ENCODE measurements at places on chromosomes 3 and 15.

DNA sequence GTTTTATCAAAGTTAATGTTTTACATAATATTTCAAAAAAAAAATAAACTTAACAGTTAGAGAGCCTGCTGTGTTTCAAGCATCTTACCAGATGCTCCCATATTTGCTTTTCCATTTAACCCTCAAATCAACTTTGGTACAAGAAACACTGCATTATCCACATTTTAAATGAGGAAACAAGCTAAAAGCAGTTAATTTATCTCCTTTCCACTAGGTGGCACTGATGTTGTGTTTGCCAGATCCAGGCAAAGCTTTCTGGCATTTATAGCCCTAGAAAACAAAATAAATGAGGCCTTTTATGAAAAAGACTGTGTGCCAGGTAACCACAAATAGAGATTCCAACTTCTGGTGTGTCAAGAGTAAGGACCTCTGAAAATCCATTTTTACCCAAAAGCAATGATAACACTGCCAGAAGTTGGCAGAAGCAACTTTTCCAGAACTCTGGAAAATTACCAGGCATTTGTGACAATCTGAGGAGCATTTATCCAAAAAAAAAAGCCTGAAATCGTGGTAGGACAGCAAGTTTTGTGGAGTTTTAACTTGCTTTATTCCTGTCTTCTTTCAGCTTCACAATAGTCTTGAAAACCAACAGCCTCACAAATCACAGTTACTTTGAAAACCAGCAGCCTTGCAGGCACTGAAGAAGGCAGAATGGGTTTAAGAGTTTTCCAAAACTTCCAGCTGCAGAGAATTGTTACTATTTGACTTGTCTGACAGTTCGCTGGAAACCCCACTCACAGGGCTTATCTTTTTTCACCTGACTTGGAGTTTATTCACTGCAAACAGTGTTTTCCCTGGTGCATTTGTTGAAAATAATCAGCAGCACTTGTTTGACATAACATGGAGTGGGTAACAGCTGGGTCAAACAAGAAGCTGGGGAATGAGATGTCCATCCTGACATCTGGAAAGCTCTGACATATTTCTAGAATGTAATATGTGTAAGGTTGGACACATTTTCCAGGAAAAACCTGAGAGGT lies 9.2 kb downstream of the FAM162A start:
- DNase-seq: peak; percentile 49

GRCh38 chr3:16352428-16352827 lies 87.4 kb downstream of the OXNAD1 start:
- DNase-seq: no peak

GRCh38 chr3:7520059-7520458 lies 659.1 kb downstream of the GRM7 start:
- no peak for DNase-seq

GRCh38 chr3:141425523-141426233 lies 57.4 kb downstream of the ZBTB38 start:
- no peak for DNase-seq

- peak; percentile 39 for DNase-seq
Observed at GRCh38 chr3:186002884-186003472, 65.2 kb upstream of the TRA2B start.

GRCh38 chr15:78368651-78369050 lies 28.5 kb downstream of the CRABP1 start:
- no peak for DNase-seq

- no peak for DNase-seq
Observed at GRCh38 chr3:181265750-181266333, 276.3 kb upstream of the DNAJC19 start.

DNA sequence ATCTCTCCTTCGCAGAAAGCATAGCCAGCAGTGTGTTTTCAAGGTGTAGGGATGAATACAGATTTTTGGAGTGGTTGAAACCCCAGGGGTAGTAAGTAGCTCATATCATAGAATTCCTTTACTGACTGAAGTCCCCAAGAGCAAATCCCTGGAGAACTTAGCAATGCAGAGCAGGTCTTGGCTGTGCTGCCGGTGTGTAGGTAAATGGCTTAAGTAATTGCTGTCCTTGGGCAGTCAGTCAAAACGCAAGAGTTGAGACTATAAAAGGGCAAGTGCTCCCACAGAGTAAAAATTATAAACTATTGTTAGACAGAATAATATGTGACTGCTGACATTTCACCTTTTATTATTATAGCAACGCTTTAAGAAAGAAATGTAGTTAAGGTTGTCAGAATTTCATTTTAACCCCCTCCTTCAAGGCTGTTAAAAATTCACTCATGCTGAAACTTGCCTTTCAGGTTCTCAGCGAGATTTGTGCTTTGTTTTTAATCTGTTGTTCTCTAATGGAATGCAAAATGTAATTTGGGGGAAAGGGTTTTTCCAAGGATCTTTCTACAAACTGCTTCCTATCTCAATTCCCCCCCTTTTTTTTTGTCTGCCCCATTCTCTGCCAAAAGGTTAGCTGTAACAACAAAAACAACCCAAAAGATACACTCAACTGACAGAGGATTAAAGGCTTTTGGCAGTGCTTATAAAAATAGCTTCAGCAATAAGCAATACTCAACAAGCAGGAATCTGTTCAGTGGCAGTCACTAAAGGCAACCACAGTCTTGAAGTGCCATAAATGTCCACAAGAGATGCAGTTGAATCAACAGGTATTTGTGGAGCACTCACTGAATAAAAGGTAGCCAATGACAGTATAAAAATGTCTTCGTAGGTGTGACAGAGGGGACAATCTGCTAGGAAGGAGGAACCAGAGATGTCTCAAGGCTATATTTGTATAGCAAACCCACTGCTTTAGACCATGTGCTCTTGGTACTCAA lies 105.3 kb downstream of the THRB start:
- DNase-seq: no peak

- DNase-seq: no peak
Observed at GRCh38 chr3:15346516-15346915, 14.1 kb upstream of the SH3BP5 start.

DNA sequence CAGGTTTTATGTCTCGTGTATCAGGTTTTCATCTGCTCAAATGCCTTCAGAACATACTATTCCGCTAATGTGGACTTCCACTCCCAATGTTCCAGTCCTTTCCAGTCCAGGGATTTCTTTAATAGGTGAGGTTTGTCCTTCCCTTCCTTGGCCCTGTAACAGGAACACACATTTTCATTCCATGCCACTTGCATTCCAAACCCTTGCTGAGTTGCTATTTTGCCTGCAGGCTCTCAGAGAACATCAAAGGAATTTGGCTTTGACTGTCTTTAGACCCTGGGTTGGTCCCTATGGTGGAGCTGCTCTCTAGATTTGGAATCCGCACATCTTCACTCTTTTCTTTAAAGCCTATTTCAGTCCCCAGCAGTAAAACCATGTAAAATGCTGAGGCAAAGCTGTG lies 12.3 kb upstream of the ALCAM start:
- DNase-seq: no peak

DNA sequence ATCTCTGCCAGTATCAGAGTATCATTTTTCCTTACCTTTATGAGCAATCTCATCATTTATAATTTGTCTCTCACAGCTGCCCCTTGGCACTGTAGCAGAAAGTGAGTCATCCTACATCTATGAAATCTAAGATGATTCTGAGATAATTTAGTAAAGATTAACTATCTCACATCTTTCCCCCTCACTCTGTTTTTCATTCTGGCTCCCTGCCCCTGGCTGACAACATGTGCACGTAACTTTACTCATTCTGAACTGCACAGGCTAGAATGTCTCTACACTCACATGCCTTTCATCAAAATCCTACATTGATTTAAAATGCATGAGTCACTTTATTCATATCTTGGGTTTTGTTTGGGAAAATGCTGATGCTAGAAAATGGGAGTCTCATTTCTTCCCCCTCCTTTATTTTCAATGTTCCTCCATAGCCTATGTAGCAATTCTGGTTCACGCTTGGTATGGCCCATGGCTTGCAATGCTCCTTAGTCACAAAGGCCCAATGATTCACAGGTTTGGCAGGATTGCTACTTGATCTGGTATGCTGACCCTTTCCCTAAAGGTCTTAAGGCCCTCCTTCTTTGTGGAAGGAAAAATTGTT lies 838.5 kb downstream of the TUSC7 start:
- DNase-seq: no peak

DNA sequence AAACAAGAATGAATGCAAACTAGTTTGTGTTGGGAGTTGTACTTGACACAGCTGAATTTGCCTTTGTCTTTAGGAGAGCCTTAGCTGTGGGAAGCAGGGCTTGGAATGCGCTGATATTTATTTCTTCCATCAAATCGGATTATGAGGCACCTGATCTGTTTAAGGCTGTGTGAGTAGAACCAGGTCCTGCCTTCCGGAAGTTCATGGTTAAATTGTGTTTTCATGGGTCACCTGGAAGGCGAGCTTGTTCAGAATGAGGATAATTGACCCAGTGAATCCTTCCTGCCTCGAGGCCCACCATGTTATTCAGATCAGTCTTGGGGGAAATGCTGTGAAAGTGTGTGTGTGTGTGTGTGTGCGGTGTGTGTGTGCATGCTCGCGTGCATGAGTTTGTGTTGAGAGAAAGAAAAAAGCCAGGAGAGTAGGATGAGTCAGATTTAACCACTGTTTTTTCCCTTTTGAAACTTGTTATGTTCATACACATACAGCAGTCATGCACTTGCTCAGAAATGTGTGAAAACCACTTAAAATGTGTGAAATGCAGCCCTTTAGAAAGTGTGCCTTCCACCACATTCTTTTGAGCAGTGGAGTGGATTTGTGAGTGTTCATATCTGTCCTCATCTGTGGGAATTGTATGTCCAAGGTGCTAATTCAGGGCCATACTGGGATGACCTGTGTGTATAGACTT lies 36.7 kb downstream of the SMAD3 start:
- peak; percentile 47 for DNase-seq

DNA sequence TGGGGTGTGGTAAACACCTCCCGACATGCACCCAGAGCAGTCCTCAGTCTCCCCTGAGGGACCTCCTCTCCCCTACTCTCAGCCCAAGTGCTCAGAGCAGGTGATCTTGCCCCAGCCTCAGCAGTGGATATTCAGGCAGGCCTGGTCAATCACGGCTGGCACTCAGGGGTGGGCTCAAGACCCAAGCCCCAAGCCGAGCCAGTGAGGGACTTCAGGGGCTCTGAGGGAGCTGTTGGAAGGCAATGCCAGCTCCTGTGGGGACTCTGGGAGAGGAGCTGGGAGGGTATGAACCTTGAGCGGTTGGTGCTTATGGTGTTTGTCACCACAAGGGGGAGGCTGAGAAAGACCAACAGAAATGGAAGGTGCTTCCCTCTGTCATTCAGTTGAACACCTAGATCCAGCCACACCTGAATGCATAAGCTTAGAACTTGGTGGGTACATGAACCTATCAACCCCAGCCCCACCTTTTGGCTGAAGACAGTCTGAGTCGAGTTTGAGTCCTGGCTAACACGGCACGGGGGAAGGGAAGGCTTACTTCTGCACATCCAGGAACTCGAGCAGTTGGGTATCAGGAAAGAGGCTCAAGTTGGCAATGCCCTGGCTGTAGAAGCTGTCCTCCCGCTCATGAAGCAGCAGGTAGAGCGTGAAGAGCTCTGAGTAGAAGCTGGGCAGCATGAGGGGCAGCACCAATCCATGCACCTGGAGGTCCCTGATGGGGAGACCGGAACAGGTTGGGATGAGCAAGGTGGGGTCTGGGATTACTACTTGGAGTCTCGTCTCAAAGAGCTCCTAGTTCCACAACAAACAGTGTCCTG lies 19.2 kb downstream of the ALS2CL start:
- DNase-seq: no peak

GRCh38 chr3:159936541-159936940 lies 52.1 kb upstream of the IL12A start:
- no peak for DNase-seq

DNA sequence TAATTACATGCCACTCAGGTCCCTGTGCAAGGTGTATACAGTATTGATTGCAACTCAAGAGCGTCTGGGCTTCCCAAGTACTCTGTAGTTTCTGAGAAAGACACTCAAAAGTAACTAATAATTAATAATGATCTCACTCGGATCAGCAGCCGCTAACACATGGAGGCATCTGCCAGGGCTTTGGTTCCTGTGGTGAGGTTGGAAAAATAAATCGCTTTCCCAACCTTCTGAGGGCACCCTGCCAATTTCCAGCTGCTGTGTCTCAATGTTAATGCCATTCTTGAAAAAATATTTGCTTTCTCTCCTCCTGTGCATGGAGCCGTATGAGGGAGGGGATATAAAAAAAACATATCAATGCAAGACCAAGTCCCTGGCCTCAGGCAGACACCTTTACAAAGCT lies 116.5 kb upstream of the SLC2A2 start:
- DNase-seq: no peak

- DNase-seq: no peak
Observed at GRCh38 chr3:196995646-196996355, 27.2 kb upstream of the PIGZ start.

DNA sequence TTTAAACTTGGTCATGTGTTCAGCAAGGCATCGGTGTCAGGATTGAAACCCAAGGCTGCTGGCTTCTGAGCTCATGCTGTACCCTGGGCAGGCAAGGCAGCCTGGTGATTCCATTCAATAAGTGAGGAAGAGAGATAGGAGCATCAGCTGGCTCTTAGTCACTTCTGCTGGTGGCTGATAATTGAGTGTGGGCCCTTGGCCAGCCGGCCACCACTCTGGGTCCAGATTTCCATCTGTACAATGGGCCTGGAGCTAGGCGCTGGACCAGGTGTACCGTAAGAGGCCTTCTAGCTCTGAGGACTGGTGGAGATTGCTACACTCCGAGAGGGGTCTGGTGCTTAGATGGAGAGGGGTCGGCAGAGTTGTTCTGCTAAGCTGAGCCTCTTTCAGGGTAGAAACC lies 4.3 kb downstream of the CD276 start:
- no peak for DNase-seq

DNA sequence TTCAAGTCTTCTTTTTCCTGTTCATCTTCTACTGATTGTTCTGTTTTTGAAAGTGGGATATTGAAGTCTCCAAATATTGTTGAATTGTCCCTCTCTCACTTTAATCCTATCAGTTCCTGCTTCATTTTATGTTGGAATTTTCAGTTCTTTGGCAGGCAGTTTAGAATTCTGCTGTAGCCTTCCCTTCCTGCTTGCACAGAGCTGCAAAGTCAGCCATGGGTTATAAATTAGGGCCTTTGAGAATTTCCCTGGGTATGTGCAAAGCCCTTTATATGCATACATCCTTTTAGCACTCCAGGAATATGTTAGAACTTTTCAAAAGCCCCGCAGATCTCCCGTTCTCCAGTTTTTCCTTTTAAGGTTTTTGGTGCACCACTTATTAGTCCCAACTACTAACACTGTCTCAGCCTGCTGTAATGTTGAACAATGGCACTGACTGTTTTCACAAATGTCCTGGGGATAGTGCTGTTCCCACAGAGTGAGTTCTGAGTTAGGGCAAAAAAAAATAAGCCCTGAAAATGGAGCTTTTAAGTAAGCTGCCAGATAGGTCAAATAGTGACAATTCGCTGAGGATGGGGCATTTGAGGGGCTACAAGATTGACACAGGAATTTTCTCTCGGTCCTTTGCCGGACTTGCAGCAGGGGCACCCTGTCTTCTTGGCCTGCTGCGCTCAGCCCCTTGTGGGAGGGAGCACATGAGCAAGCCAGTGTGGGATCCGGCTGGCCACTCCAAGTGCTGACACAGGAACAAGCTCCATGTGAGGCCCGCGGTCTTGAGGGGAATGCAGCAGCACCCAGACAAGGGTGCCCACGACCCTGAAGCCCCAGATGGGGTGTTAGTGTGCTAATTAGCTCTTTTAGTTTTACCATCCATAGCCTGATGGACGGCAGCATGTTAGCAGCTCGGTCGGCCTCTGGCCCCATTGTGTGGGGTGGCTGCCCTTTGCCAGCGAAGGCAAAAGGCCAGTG lies 96.0 kb downstream of the VPS8 start:
- no peak for DNase-seq

GRCh38 chr3:169100616-169101015 lies 562.9 kb downstream of the MECOM start:
- DNase-seq: no peak

Data from SW480 (cell line).